ENCODE measurements at places on chromosomes 7 and 10.

DNA sequence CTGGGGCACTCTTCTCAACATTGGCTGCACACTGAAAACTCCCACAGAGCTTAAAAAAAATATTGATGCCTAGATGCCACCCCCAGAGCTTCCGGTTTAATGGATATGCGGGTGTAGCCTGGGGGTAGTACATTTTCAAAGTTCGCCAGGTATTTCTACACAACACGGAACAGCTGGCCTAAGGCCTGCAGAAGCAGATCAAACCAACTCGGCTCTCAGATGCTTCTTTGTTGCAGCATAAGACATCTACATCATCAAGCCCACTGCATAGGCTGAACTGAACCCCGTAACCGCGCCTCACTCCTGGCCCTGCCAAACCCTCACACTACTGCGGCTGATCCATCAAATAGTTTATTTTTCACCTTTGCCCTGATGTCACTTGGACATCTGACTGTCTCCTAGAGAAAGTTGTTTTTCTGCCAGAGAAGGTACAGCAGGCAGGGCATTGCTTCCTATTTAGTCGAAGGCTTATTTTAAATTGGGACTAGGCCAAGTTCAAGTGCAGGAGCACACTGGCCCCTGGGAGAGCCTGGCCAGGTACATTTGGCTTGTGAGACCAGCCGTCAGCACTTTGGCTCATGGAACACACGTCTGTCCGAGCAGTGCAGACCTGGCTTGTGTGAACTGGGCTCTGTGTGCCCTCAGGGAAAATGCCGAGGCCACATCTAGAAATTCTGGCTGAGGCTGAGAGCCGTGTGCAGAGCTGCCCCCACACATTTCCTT lies 113.3 kb downstream of the TACC2 start:
- DNase-seq = no peak

DNA sequence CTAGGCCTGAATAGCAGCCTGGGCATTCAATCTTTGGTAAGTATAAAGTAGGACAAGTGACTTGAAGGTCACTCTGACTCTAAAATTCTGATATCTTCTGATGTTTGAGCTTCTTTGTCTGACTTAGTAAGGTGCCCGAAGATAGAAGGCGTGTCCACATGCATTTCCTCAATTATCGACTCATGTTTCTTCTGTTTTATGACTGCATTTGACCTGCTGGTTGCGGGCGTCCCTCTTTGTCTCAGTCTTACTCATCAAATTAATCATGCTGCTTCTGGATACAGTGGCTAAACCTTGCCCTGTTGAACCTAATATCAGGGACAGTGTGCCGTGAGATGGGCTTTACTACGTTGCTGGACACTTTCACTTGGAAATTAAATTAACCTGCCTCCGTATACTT lies 534.1 kb downstream of the SDK1 start:
- no peak for DNase-seq

- no peak for DNase-seq
Observed at GRCh38 chr7:104017001-104017400, 27.5 kb upstream of the RELN start.

GRCh38 chr10:6398399-6398798 lies 181.7 kb downstream of the PRKCQ start:
- no peak for DNase-seq

- DNase-seq = no peak
Observed at GRCh38 chr10:130108934-130109604, 1.6 kb downstream of the C10orf143 start.

All from NCI-H2081 treated with DMSO at 0.1 percent for 48 hours (cell line).